WTC11 (cell line): ENCODE measurements at places on chromosomes 1 and 21.

DNA sequence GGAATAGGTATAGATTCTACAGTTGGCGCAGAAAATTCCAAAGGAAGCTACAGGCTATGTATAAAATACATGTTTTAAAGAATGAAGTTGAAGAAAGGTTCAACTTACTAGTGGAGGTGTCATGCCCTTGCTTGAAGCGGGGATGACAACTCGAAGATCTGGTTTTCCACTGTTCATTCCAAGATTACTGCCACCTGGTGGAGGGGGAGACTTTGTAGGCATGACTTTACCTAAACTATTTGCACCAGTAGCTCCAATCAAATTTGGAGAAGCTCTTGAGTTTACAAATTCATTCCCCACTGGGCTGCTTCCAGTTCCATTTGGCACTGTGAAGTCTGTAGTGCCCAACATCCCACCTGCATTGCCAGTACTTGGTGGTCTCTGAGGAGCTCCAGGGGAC lies 81.7 kb downstream of the AXDND1 start:
- peak; percentile 30 for DNase-seq

DNA sequence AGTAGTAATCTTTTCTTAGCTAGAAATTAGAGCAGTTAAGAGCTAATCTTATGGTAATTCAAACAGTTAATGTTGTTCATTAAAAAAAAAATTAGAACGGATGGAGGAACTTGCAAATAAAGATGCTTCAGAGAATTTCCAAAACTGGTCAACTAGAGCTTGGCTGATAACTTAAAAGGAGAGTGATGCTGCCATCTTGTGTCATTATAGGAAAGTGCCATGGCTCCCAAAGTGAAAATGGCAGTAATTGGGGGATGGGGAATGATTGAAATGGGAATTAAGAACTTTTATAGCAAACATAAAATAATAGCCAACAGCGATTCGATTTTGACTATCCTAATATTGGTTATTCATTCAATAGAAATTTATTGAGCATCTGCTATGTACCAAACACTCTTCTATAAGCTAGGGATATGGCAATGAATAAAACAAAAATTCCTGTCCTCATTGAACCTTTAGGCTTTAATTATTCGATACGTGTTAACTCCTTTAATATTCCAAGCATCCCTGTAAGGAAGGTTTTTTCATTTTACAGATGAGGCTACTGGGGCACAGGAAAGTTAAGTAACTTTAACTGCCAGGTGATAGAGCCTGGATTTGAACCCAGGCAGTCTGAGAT lies 5.7 kb upstream of the PLPP3 start:
- no peak for DNase-seq

- no peak for DNase-seq
Measured at GRCh38 chr1:98870959-98871903, 133.4 kb downstream of the PLPPR5 start.

DNA sequence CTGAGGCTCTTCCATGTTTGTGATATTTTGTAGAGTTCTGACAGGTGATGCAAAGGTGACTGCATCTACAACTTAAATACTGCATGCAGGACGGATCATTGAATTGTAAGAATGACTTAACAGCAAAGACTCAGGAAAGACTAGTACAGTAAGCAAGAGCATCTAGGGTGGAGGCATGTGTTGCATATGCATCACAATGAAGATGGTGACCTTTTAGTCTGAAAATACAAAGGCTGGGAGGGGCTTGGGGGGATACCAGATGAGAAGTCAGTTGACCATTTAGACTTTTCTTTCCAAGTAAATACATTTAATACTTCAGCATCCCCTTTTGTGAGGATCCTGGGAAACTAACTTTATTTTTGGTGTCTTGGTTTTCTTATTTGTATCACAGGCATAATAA lies 145.5 kb downstream of the NUF2 start:
- no peak for DNase-seq

DNA sequence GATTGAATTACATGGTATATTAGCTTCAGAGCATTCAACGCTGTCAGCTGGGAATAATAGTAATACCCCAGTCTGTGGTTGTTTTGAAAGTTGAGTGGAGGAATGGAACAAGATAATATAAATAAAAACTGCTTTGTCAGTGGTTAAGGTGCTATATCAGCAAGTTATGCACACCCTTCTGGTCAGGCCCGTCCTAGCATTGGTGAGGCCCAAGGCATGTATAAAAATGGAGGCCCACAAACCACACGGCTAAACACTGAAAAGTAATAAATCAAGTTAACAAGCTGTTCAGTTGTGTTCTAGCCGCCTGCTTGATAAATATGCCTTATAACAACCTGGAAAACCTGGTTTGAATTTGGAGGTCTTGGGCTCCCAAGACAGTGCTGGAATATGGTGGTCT lies 77.4 kb downstream of the PSMG1 start:
- no peak for DNase-seq

DNA sequence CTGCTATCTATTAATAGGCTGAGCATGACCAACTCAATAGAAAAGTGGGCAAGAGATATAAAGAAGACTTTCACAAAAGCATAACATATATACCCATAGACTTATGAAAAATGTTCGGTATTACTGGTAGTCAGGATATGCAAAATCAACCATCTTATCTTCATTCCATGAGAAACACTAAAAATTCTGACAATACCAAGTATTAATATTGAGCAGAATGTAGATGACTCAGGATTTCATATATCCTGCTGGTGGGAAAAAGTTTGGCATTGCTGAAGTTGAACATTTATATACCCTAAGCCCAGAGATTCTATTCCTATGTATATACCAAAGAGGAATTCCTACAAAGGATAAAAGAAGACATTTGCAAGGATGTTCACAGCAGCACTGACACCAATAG lies 138.3 kb downstream of the CLEC20A start:
- no peak for DNase-seq
